ENCODE measurements at places on chromosomes 12 and 14.

DNA sequence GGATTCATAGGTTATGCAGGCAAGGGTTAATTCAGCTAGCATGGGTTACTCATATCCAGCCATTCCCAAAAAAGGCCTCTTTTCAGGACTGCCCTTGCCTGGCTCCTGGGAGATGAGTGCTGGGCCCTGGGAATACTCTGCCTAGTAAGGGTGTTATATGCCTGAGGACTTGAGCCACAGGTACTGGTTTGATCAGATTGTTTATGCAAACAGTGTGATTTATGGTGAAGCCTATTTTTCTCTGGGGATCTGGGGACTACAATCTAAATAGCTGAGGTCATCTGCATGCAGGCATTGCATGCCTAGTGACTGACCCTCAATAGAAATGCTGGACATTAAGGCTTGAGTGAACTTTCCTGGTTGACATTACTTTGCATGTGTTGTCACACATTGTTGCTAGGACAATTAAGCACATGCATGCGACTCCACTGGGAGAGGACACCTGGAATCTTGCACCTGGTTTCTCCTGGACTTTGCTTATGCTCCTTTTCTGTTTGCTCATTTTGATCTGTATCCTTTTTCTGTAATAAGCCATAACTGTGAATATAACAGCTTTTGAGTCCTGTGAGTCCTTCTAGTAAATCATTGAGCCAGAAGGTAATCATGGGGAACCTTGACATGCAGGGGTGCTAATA lies 73.0 kb downstream of the RAD51B start:
- DNase-seq: no peak

DNA sequence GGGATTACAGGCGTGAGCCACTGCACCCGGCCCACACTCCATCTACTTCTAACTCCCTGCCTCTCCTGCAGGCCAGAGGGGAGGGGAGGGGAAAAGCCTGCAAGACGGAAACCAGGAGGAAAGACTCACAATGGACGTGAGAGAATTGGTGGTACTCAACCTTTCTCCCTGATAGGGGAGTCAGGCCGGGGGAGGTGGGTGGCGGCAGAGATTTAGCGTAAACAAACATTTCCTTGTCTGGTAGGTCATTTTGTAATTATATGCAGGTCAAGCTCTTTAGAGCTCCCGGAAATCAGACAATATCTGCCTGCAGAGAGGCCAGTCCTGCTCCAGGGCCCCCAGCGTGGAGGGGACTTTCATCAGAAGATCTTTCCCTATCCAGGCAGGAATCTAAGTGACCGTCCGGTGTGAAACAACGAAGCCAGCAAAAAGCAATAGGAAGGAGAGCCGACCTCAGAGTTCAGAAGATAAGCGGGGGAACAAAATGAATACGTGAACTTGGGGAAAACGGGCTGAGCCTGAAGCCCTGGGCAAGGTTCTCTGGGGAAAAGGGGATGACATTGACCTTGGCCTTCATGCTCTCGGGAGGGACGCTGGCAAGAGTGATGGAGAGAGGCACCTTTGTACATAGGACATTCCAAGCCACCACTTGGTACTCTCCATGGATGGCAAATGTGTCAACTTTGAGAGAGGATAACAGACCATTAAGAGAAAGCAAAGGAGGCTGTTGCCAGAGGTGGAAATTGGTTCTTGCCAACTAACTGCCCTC lies 62.3 kb downstream of the SPRING1 start:
- DNase-seq: no peak

- DNase-seq: no peak
Observed at GRCh38 chr14:63362389-63362819, 43.7 kb upstream of the GPHB5 start.

GRCh38 chr14:92737619-92738188 lies 10.7 kb downstream of the LGMN start:
- no peak for DNase-seq

- DNase-seq: no peak
Observed at GRCh38 chr12:124592481-124593160, 25.2 kb upstream of the NCOR2 start.

DNA sequence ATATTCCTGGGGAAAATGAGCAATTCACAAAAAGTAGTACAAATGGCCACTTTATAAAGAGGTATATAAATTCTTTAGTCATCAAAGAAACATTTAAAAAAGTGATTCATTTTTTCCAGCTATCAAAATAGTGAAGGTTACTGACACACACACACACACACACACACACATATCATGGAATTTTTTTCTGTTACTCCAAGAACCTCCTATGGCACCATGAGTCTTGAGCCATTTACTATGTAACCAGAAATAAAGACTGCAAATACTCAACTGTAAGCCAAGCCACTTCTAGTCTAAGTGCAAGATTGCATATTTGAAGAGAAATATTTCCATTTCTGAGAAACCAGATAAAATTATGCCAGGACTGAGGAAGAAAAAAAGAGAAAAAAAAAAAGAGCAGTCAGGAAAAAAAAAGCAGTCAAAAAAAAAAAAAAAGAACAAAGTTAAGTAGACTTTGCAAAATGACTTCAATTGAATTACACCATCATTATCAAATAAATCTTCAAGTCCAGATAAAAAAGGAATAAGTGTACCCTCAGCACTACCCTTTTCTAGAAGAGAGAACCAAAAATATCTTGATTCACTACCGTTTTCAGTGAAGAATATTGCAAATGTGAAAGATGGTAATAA lies 275.7 kb downstream of the DAD1 start:
- no peak for DNase-seq

- no peak for DNase-seq
Observed at GRCh38 chr14:53748691-53749090, 207.9 kb downstream of the BMP4 start.

DNA sequence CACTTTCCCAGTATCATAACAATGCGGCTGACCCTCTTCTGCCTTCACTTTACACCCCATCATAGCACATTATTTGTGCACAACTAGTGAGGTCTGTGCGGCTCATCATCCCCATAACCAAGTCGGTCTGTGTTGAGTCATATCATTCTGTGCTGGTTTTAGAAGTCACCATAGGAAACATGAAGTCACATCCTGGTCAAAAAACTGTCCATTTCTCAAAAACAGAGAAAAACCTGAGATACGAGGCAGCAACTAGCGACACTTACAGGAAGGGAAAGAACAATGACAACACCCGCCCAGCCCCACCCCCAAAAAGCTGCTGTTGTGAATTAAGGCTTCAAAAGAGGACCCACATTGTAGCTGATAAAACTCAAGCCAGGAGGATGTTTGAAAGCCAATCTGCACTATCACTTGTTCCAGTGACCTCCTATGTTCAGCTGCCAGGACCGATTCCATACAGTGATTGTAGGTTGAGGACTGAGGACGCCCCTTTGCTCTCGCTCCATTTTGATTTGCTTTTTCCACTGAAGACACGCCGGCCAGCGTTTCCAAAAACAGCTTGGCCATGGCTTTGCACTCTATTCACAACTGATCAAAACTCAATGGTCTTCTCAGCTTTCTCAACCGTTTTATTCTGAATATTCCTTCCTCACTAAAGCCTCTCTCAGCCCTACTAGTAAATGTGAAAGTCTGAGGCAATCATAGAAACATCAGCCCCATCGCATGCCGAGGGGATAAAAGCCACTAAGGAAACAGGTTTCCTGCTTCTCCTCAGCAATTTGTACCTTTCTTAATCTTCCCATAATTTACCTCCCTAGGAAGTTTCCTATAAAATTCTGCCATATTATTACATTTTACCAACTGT lies 87.5 kb downstream of the DUSP16 start:
- no peak for DNase-seq

DNA sequence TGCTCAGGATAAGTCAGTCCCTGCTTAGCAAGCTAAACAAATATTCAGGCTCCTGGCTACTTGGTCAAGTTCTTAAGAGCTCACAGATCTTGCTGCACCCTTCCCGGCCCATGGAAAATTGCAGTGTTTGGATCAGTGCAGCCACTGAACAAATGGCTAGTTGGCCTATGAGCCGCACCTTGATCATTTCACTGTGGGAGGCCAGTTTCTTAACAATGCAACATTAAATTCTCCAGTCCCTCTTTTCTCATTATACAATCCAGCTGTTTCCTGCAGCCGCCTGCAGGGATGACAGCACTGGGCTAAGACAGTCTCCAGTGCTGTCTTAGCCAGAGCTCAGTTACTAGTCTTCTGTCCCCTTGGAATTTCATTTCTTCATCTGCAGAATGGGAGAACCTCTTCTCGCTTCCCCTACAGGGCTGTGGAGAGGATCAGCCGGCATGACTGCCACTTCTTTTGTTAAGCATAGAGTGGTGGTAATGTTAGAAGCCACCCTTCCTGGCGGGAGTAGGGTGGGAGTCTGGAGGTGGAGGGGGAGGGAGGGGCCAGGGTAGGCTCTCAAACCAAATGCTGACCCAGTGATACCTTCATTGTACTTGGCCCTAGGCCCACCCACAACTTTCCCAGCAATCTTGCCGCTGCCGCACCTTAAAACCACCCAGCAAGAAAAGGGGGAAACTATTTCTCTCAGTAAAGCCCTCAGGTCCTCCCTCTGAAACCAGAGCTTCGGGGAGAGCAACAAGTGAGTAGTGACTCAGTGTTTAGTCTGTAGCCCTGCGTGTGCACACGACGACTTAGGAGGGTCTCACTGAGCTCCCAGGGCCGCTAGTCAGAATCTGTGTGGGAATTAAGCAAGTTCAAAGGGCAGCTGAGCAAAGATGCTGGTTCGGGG lies 145.7 kb downstream of the NUAK1 start:
- DNase-seq: no peak

- no peak for DNase-seq
Observed at GRCh38 chr14:75092698-75093097, 23.3 kb downstream of the ZC2HC1C start.

GRCh38 chr12:78359520-78359919 lies 505.1 kb upstream of the SYT1 start:
- no peak for DNase-seq

DNA sequence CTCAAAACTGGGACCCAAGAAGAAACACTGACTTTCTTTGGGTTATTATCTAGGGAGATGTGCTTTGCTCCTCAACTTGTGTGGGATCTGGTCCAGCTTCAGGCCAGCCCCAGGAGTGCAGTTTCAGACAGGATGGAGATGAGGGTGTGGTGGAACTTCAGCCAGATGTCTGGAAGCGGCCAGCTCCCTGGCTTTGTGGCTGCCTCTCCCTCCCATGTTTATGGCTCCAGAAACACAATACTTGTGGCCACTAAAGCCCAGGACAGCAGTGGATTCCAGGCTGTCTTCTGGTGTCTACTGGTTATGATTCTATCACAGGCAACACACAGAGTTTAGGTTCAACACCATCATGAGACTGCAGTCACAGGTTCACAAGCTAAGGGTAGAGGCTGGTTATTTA lies 44.2 kb upstream of the EMP1 start:
- DNase-seq: no peak

DNA sequence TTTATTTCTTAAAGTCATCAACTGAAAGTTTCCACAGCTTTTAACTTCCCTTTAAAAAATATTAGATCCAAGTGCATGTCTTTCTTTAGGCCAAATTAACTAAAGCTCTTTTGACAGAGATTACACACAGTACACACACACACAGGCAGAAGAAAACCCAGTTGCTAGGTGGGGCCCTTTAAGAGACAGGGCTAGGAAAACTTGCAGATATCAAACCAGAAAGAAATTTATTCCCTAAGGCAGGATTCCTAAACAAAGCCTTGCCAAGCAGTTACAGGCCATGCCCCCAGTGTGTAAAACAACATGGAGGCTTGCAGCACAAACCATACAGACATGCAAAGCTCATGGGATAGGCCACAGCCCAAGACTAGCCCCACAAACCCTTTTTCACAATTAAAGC lies 123.4 kb downstream of the FSCB start:
- DNase-seq: no peak

DNA sequence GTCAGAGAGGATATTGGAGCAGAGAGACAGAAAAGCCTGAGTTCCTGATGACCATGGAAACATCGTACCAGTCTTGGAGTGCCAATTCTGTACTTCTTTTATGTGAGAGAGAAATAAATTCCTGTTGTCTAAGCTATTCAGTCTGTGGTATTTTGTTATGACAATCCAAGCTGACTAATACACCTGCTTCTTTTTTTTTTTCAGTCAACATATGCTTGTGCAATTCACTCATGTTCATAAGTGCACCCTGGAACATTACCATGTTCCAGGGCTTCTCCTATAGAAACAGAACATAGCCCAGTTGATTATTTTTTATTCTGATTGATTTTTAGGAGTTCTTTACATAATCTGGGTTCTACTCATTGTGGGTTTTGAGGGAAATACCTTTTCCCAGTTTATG lies 1.7 kb upstream of the CHPT1 start:
- no peak for DNase-seq

- DNase-seq: no peak
Observed at GRCh38 chr12:98456041-98456440, 59.3 kb upstream of the TMPO start.

DNA sequence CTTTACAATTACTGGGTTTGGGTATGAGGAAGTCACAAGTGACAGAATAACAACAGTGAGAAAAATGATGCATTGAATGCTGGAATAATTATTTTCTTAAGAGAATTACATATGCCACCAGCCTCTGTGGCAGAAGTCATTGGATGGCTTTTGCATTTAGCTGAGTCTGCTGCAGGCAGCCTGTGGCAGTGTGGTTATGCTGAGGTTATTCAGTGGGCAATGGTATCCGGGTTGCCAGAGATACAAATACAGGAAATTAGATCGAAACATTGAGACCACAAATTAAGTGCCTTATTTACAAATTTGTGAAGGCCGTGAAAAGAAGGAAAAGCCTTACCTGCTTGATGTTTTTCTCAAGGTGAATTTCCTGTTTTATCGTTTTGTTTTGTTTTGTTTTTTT lies 1050.0 kb downstream of the GALC start:
- no peak for DNase-seq

DNA sequence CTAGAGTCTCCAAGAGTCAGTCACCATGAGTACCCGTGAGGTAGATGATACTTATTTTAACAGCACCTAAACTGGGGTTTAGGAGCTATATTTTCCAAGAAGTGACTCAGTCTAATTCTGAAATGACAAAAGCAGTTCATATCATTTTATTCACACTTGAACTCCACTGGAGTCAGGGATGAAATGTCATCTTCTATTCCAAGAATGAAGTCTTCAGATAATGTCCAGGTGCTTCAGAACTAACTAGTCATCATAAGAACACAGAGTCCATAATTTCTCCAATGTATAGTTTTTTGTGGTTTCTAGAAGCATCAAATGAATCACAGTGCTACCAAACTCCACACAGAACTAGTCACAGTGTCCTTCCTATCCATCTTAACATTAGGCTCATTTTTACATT lies 13.3 kb downstream of the DNM1L start:
- no peak for DNase-seq

DNA sequence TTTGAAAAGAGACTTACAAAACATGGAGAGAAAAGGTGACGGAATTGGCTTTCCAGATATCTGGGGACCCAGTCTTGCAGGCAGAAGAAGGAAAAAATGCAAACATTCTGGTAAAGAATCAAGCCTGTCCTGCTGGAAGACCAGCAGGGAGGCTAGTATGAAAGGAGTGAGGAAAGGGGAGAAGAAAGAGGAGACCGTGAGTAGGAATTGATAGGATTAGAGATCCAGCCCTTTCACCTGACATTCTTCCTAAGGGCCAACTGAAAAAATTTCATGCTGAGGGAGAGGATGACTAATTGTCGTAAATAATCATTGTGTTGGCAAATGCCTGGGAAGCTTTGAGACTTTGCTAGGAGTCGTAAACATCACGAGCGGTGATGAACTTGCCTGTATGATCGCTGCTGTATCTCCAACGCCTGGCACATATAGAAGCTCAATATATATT lies 12.1 kb downstream of the BHLHE41 start:
- no peak for DNase-seq
